ENCODE measurements at places on chromosomes 7 and 10.

DNA sequence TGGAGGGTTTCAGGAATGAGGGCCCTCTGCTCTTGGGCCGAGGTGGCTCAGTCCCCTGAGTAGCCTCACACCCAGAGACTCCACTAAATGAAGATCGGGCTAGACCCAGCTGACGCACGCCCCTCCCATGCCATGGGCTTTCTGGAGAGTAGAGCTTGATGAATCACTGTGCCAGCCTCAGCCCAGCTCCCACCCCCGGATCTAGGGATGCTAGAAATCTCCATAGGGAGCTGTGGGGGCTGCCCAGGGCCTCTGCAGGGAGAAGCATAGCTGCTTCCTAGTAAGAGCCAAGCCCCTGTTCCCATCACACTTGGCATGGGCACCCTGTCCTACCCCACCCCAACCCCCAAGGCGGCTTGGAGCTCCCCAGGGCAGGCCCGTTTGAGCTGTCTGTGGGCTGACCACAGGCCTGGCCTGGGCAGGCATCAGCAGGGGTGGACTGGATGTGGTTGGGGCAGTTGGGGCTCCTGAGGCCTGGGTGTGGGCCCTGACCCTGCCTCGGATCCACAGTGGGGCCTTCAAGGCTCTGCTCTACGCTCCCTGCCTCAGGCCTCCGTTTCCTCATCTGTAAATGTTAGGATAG is 121.2 kb downstream of the ZMIZ1 start:
- no peak for DNase-seq

- DNase-seq, result no peak
Measured at GRCh38 chr7:95915731-95916130, 143.4 kb downstream of the DYNC1I1 start.

DNA sequence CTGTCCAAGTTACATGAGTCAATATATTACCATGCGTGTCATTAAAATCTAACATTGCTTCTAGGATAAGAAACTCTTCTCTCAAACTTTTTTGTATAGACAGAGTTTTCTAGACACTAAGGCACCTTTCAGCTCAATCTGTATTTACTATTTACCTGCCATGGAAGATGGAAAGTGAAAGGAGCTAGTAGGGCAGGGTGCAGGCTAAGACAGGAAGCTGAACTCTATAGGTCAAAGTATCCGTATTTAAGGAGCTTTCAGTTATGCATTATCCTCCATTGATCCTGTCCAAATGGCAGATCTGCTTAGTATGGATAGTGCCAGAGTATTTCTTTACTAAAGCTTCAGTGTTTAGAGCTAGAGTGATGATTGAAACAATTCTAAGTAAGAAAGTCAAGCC is 612.8 kb downstream of the IPMK start:
- DNase-seq, result no peak

DNA sequence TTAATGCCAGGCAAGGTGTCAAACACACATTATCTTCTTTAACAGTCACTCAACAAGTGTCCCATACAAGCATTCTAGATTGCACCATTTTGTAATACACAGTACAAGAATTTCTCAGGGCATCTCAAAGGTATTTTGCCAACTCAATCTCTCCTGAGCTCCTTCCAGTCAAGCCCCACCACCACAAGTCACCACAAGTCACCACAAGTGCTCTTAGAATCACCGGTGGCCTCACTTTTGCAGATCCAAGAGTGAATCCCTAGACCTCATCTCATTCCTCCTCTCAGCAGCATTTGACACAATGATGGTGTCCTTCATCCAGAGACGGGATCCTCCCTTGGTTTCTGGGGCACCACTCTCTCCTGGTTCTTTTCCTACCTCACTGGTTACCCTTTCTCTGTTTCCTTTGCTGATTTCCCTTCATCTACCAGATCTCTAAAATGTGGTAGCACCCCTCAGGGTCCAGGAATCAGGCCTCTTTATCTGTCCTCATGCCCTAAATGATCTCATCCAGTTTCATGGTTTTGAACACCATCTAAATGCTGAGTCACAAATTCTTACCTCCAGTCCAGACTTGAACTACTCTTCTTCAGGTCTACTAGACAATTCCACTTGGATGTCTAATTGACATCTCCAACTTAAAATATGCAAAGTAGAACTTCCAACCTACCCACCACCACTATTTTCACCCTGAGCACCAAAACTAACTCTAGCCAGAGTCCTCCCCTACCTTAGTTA is 26.9 kb downstream of the VPS41 start:
- DNase-seq, result no peak

DNA sequence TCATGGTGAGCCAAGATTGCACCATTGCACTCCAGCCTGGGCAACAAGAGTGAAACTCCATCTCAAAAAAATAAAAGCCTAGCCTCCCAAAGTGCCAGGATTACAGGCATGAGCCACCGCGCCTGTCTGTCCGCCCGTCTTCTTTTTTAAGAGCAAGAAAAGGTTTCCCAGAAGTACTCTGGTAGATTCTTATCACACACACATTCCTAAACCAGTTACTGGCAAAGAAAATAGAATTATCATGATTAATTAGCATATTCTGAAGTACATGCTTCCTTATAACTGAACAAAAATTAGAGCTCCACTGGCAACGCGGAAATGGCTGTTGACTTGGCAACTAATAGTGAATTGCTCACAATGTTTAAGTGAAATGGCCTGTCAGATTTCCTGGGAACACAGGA is 87.0 kb downstream of the ADK start:
- DNase-seq, result no peak

DNA sequence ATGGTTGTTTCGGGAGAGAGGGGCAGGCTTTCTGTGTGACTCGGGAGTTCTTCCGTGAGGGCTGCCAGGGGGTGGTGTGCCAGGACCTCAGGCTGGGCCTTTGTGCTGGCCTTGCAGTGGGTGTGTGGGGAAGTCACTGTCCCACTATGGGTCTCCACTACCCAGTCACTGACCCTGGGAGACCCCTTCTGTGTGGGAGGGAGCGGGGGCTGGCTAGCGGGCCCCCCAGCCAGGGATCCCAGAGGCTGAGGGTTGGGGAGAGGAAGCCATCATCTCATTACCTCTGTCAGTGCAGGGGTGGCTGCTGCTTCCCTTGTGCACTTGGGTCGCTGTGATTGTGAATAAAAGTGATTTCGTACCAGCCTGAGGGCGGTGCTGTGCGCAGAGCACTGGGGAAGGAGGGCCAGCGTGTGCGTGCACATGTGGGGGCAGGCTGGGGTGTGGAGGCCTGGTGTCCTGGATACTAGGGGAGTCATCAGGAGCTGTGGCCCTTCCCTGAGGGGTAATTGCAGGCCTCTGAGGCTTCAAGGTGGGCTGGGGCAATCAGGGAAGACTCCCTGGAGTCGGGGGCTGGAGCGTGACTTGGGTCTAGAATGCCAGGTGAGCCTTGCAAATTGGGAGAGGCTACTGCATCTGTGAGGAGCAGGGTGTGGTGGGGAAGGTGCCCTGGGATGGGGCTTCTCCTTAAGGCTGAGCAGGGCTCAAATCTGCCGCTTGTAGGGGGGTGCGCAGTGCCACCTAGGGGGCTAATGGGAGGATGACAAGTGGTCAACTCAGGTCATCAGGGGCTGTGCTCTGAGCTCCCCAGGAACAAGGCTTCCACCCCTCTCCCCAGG is 98.9 kb downstream of the NEURL1 start:
- DNase-seq, result no peak

- DNase-seq, result no peak
Measured at GRCh38 chr7:11524476-11525397, 307.3 kb downstream of the THSD7A start.

DNA sequence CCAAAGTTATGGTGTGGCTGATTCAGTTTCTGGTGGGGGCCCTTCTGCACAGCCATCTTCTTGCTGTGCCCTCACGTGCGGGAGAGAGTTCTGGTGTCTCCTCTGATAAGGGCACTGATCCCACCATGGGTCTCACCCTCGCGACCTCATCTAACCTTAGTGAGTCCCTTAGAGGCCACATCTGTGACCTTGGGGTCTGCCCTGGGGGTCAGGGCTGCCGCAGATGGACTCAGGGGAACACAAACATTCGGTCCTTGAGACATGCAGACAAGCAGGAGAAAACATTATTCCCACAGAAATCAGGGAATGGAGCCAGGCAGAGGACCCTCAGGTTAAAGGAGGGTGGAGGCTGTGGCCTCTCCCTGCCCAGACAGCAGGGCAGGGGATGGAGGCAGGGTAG is 177.9 kb downstream of the DNAJB6 start:
- DNase-seq, result no peak

DNA sequence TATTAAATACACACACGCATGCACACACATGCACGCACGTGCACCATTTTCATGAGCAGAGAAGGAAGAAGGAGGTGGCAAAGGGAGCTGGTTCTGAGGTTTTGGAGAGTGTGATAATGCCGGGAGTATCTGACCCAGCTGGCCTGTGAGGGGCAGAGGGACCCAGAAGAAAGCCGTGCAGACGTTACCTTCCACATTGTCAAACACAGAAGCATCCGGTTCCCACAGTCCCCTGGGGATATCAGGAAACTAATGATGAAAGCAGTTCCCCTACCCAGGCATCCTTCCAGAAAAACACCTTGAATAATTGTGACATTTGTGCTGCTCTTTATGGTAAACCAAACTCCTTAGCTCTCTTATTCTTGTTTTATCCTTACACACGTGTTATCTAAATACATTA is 85.7 kb upstream of the FAM180A start:
- no peak for DNase-seq

GRCh38 chr10:77228559-77228958 is 409.0 kb downstream of the KCNMA1 start:
- no peak for DNase-seq

DNA sequence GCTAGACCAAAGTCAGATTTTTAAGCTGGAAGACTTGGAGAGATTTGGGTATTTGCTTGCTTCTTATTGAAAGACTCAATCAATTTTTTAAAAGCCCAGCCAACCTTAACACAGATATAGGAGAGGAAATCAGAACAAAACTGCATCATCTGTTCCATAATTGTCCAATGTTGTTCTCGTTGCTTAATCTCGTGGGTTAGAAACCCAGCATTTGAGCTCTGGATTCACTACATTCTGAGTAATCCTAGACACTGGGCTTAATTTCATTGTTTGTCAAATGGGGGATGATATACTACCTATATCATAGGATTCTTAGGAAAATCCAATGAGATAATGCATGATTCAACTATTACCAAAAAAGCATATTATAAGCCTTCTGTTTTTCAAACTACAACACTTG is 48.9 kb downstream of the CALD1 start:
- no peak for DNase-seq

DNA sequence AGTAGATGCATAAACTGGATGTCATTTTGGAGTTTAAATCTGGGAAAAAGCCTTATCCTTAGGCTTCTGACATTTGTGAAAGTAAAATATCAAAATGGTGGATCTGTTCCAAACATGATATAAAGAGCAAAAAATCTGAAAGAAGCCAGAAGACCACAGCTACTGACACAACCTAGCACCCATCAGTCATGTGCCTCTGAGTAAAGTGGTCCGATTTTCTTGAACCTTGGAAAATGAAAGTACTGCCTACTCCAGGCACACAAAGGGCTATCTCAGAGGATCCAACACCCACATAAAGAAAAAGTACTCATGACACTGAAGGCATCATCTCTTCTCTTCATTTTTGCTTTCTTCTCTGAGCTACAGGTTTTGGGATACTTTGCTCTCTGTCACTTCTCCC is 150.7 kb downstream of the KMT2E start:
- no peak for DNase-seq

DNA sequence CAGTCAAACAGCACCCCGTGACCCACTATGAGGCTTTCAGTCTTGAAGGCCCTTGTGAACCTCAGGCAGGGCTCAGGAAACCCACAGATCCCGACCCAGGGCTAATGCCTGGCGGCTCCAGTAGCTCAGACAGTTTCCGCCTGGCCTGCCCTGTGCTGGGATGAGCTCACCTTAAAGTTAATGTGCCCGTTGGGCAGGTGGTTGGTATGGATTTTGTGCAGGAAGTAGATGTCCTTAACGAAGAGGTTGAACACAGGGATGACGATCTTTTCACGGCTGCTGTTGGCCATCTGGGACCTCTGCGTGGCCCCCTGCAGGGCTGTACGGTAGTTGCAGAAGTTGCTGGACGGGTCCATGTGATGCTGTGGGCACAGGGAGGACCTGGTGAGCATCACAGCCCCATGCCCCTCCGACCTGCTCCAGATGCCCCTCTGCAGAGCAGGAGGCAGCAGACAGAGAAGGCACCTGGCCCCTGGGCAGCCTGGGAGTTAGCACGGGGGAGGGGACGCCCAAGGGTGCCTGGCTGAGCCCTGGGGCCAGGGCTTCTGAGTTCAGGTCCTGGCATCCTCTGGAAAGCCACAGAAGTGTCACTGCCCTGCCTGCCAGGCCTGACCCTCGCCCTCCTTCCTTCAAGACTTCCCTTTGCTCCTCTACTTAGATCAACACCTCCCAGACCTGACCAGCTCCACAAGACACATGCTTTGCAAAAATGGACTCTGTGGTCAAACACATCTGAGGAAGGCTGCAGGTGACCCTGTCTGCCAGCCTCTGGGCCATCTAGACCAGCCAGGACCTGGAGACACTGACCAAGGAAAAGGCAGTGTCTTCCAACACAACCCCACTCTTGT is 59.8 kb downstream of the CSGALNACT2 start:
- DNase-seq, result no peak

DNA sequence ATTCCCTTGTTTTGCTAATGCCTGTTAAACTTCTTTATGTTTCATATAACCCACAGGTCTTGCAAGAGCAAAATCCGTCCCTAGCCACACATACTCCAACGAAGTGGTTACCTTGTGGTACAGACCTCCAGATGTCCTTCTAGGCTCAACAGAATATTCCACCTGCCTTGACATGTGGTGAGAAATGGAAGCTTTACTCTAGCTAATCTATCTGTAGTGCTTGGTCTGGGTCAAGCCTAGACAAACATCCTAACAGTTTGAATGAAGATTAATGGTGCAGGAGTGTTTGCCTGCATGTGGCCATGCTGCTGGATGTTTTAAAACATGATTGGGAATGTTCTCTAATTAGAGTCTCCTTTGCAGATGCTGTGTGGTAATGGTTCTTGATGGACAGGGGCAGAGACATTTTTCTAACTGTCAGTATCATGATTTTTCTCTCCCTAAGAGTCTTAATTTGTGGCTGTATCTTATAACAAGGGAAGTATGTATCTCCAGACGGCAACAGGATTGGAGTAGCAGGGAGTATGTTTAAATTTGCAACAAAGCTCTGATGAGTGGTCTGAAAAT is 308.5 kb upstream of the FZD1 start:
- no peak for DNase-seq

GRCh38 chr7:90933984-90934383 is 330.2 kb upstream of the FZD1 start:
- no peak for DNase-seq

DNA sequence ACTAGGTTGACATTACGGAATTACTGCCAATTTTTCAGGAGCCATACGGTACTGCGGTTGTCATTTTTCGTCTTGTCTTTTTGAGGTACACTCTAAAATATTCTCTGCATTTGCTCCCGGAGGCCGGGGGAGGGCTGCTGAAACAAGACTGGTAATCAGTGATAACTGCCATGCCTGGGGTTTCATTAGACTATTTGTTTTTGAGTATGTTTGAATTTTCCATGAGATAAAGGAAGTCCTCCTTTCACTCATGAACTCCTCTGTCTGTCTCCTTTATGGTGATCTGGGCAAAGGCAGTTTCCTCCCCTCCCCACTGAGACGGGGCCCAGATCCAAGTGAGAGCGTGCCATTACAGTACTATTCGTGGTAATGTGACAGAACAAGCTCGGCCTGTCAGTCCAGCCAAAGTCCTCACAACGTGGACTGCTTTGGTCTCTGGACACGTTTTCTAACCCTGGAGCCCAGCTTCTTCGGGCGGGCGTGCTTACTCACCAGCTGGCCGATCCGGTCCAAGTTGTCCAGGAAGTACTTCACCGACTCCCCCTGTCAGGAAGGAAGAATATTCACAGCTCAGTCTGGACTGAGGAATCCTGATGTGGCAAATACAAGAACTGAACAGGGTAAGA is 45.1 kb downstream of the AMZ1 start:
- no peak for DNase-seq

GRCh38 chr10:34593930-34594329 is 221.2 kb downstream of the PARD3 start:
- DNase-seq, result no peak

All from iPS DF 19.7 (cell line).